Naive B cell (primary cell): ENCODE measurements at places on chromosomes 16 and 17.

GRCh38 chr17:21190078-21190477 is 23.9 kb downstream of the TMEM11 start:
- DNase-seq = no peak

- no peak for DNase-seq
These were observed 4.2 kb upstream of the TBX4 start for GRCh38 chr17:61448042-61448441.

DNA sequence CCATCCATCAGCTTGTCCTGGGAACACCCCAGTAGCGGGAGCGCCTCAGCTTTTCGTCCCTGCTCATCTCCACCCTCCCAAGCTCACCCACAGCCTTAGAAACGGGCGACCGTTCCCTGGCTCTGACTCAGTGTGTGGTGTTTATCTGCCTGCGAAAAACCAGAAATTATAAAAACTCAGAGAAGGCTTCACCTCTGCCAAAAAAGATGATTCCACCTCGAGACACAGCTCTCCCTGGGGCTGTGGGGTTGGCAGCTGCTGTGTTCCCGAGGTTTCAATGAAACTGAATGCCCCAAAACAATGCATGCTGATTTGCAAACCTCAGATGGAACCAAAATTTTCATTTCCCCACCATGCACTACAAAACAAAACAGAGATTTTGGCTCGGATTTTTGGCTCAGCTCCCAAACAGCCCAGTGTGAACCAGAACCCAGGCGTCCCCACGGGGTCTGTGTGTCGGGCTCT is 62.4 kb upstream of the MED9 start:
- no peak for DNase-seq

DNA sequence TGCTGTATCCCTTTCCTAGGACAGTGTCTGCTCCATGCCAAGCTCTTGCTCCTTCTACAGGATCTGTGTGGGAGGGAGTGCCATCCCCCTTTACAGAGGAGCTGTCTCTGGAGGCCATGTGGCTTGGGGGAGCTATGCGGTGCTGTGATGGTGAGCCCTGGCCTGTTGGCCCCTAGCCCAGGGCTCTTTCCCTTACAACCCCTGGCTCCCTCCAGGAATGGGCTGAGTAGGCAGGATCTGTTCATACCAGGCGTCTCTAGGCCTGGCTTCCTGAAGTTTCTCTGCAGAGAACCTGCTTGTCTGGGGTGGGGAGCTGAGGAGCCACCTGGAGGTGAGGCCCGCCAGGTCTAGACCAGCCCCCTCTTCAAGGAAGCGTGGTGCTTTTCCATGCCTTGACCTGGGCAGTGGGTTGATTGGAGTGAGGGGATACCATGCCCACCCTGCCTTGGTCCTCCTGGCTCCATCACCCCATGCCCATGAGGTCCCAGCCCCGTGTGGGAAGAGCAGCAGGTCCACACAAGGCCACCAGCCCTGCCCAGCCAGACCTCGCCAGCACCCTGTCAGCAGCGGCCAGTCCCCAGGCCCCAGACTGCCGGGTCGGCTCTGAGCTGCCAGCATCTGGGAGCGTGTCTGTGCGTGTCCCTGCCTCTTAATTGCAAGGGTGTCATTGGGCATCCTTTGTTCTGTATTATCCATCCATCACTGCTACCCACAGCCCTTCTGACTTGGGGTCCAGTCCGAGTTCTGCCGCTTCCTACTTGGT is 14.7 kb downstream of the LLGL2 start:
- DNase-seq = no peak

GRCh38 chr16:88067530-88068411 is 116.5 kb downstream of the BANP start:
- no peak for DNase-seq

DNA sequence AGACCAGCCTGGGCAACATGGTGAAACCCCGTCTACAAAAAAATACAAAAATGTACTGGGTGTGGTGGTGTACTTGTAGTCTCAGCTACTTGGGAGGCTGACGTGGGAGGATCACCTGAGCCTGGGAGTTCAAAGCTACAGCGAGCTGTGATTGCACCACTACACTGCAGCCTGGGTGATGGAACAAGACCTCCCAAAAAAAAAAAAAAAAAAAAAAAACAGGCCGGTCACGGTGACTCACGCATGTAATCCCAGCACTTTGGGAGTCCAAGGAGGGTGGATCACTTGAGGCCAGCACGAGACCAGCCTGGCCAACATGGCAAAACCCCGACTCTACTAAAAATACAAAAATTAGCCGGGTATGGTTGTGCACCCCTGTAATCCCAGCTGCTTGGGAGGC is 12.7 kb upstream of the APPBP2 start:
- DNase-seq = no peak

- no peak for DNase-seq
These were observed 11.9 kb upstream of the GSE1 start for GRCh38 chr16:85601272-85601639.

GRCh38 chr17:80260069-80260535 is 550 bp upstream of the RNF213 start:
- peak; percentile 80 for DNase-seq

GRCh38 chr17:8476741-8477140 is 41.1 kb downstream of the NDEL1 start:
- no peak for DNase-seq
